HS-27A (cell line): ENCODE measurements at places on chromosomes 3 and 15.

DNA sequence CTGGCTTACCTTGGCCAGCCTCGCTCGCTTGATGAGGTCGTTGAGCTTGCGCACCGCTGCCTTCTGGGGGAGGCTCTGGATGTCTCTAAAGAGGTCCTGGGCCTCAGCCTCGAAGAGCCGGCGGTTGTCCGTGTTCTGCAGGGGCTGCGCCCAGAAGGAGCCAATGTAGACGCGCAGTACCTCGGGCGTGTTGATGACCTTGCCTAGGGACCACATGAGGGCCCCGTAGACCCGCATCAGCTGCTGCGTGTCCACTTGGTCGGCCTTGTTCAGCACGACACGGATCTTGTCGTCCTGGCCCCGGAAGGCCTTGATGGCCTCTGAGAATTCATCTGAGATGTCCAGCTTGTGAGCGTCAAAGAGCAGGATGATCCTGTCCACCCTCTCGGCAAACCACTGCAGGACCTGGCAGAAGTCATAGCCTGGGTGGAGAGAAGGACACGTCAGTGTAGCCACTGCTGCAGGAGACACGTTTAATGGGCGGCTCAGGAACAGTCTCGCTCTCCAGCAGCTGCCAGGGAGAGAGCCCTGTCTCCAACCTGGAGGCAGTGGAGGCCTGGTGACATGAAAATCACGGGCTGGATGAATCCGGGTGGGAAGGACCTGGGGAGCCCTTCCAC, 25.5 kb upstream of the SPTBN5 start:
- no peak for DNase-seq

DNA sequence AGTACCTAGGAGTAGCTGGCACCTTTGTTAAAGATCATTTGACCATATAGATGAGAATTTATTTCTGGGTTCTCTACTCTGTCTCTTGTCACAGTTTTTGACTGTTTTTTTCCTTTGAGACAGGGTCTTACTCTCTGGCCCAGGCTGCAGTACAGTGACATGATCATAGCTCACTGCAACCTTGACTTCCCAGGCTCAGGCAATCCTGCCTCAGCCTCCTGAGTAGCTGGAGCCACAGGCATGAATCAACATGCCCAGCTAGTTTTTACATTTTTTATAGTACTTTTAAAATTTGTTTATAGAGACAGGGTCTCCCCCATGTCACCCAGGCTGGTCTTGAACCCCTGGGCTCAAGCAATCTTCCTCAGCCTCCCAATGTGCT, 45.0 kb downstream of the BCL2L10 start:
- DNase-seq, result no peak

DNA sequence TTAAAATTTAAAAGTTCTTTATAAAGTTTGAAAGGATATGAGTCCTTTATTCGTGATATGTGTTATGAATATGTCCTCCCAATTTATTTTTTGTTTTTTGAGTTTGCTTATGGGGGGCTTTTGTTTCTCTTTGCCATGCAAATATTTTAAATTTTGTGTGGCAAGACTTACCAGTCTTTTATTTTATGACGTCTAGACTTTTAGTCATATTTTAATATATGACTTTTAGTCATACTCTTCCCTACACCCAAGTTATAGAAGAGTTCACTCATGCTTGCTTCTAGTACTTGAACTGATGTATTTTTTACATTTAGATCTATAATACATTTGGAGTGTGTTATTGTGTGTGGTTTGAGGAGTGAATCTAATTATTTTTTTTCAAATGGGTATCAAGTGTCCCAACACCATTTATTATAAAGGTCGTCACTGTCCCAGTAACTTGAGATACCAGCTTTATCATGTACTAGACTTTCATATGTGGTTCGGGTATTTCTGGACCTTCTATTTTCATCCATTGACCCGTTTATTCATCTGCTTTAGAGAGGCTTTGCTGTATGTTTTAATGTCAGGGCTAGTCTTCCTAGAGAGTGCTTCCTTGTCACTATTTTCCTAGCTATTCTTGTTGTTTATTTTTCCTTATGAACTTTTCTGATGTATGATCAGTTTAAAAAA, 755 bp downstream of the PARP15 start:
- no peak for DNase-seq

GRCh38 chr3:193665370-193665989, 72.5 kb downstream of the OPA1 start:
- no peak for DNase-seq

DNA sequence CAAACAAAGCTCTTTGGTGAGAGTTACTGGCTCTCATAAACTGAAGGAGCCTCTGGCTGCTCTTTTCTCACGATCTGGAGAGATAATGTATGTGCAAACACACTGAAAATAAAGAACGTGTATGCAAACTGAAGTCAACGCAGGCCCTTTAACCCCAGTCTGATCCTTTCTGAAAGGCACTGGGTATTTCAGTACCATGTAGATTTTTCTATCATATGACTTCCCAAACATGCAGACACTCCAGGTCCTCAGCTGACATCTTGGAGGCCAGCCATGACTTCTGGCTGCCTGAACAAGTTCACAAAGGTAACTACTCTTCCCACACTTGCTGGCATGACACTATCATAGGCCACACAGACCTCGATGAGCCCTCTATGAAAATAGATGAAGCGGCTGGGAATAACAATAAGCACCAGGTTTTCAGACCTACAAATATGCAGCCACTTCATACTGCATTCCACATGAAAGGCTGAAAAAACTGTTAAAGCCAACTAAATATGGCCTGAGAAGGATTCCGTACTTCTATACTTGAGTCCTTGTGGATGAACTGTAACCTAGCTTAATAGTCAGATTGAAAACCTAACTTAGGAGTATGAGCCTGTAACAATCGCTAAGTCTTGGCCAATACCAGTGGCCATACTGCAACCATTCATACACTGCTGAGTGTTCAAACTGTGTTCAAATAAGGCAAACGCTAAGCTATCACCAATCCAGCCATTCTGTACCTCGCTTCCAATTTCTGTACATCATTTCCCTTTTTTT, 121.3 kb downstream of the THRB start:
- no peak for DNase-seq

- DNase-seq, result no peak
Measured at GRCh38 chr3:194570235-194570634, 63.0 kb downstream of the TMEM44 start.

GRCh38 chr3:120147072-120147871, 53.0 kb upstream of the GSK3B start:
- DNase-seq, result no peak

DNA sequence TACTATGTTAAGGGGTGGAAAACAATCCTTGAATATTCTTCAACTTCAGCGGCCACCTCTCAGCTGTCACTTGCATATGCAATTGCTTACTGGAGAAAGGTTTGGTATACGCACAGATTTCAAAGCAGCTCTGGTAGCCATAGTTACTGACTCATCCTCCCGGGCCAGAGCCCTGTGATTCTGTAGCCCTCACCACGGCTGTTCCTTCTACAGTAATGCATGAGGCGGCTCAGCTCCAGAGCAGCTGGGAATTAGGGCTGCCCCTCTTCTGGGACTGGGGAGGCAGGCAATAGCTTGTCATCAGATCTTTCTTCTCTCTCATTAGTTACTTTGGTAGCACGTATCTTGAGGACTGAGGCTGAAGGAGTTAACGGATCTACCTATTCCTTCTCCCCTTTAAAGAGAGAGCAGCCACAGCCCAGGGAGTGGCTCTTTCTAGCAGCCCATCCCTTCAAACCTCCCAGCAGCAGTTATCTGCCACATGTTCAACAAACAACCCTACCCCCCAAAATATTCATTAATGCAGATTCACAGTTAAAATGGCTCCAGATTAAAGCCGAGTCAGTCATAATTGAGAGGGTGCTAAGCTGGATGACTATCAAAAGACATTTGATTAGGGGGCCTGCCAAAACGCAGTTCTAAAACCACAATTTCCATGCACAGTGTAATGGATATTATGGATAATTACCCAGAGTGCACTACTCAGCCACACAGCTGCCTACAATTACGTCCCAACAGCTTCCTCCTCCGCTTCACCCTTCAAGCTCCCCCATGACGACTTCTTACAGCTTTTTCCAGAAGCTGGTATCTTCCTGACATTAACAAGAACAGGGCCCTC, 54.7 kb downstream of the ETV5 start:
- DNase-seq, result no peak

DNA sequence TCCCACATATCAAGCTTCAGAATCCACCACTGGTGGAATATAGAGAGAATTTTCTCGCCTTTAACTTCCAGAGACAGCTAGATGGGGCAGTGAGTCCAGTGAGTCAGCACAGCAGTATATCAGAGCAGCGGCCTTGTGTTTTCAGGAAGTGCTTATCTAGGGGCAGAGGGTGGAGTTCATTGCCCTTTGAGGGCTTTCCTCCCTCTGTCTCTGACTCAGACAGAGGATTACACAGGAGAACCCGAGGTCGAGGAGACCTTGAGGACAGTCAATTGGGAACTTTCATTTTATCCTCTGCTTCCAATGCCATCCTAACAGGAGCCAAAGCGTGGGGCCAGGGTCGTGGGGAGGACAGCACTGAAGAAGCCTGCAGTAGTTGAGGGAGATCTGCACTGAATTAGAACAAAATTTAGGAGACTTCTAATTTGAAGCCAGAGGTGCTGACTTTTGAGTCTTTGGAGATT, 109.6 kb upstream of the UMPS start:
- DNase-seq, result no peak

- peak; percentile 99 for DNase-seq
Measured at GRCh38 chr15:58331913-58332675, 99.7 kb upstream of the LIPC start.

- DNase-seq, result no peak
Measured at GRCh38 chr3:102595057-102595456, 160.2 kb downstream of the ZPLD1 start.

DNA sequence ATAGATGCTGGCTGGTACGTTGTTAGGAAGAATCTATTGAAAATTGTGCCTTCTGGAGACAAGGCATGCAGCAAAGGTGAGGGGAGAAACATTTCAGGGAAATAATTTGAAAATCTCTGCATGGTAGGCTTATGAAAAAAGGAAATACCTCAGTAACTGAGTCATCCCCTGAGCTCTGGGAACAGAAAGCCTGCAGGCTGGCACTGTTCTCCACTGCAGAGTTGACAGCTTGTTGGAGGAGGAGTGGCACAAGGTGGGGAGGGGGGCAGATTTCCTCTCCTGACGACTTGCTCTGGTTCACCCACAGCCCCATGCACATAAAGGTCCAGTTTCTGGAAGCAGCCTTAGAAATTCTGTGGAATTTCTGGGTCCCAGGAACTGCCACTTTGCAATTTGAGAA, 179.4 kb downstream of the ABHD5 start:
- peak; percentile 85 for DNase-seq

DNA sequence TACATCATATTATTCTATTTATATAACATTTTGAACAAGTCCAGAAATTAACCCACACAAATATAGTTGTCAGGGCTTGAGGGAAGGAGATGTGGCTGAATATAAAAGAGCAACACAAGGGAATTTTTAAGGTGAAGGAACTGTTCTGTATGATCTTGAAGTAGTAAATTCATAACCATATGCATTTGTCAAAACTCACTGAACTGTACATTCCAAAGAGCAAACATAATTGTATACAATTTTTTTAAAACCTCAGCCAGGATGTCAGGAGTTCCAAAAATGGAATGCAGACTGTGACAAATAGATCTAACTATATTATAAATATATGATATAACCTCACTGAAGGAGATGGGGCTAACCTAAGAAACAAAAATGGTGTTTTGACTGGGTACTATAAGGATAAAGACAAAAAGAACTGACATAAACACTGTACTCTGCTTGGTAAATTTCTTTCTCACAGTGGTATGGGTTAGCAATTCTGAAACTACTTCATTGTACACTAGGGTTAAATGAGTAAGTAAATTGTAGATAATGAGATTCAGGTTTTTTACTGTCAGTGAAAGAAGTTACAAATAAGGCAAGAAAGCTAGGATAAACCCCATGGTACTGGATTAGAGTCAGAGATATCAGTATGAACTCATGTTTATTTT, 14.4 kb downstream of the GOLGB1 start:
- no peak for DNase-seq

GRCh38 chr3:16884748-16885592, at the start of gene PLCL2:
Gene PLCL2 (plus strand): TSS chr3:16884955. CDS start chr3:16885040, 85 bp downstream.
- no peak for DNase-seq

- DNase-seq, result no peak
Measured at GRCh38 chr15:42493679-42494078, 1.8 kb upstream of the SNAP23 start.

DNA sequence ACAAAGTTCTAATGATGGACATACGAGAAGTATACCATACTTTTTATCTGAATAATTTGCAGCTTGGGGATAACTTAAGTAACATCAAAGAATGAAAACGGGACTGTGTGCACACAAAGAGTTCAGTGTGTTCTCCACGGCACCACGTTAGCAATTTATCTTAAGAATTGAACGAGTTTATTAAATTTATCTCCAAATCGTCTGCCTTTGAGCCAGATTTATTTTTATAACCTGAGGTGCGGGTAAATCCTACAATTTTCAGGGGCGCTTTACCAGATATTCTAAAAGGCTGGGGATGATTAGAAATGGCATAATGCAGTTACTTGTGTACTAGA, 3.5 kb downstream of the CHD2 start:
- no peak for DNase-seq

DNA sequence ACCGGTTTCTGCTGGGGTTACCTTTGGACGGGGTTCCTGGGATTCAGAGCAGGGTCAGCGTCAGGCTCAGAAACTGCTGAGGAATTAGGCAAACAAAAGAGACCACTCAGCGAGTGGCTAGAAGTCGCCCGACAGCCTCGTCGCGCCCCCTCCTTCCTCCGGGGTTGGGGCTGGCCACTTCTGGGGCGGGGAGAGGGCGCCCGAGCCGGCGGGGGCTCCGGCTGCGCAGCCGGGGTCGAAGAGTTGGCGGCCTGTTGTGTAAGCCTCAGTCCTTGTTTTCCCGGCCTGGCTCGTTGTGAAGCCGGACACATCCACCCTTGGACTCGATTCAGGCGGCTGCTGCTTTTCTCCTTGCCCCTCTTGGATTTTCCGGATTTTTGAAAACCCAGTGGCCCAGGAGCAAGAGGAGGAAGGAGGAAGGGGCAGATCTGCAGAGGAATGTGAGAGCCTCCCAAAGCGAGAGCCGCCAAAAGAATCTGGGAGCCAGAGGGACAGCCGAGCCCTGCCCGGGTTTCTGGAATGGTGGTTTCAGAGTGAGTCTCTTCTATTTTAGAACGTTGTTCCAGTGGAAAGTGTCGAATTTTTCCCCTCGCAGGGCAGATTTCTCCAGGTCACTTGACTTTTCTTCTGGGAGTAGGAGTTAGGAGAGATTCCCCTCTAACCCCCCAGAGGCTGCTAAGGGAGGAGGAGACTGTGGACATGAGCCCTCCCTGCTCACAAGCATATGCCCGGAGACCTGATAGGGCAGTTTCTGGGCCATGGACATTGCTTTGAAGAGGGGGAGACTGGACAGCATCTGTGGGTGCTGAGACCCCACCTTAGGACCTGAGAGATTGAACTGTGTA, 666 bp downstream of the SNX33 start:
- DNase-seq, result no peak

- no peak for DNase-seq
Measured at GRCh38 chr3:129493206-129493605, 35.2 kb upstream of the RHO start.
